ENCODE measurements at places on chromosomes 3 and 15.

GRCh38 chr15:63582179-63582578 is 15.0 kb upstream of the FBXL22 start:
- no peak for DNase-seq

- no peak for DNase-seq
Observed at GRCh38 chr3:60707452-60708020, 543.7 kb downstream of the FHIT start.

GRCh38 chr3:41222501-41222900 is 23.2 kb downstream of the CTNNB1 start:
- no peak for DNase-seq

GRCh38 chr3:195540027-195540426 is 3.1 kb downstream of the PPP1R2 start:
- no peak for DNase-seq

GRCh38 chr3:107699682-107700081 is 176.9 kb downstream of the BBX start:
- no peak for DNase-seq

DNA sequence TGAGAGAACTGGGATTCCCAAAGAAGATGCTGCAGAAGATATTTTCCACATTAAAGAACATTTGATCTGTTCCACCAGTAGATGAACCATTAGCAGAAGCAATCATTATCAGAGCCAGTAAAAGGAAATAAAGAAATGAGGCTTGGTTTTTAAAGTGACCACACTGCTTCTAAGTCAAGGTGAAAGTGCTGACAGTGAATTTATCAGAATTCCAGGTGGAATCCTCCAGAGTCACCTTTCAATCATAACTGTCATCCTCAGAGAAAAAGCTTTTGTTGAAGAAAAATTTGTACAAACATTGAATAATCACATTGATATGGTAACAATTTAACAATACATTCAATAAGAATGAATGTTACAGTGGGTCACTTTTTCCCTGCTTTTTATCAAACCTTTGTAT is 99.8 kb downstream of the GREM1 start:
- DNase-seq: no peak

GRCh38 chr3:189974359-189974758 is 146.3 kb downstream of the P3H2 start:
- no peak for DNase-seq

DNA sequence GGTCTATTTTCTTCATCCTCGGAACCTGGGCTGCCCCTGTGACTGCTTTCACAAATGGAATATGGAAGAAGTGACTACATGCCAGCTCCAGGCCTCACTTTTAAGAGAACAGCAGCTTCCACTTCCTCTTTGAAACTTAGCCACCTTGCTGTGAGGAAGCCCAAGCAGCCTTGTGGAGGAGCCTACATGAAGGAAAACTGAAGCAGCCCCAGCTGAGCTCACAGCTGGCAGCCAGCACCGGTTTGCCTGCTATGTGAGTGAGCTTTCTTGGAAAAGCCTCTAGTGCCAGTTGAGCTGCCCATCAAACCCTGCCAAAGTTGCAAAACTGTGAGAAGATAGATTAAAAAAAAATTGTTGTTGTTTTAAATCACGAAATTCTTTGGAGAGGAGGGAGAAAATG is 498.0 kb upstream of the PROK2 start:
- no peak for DNase-seq

DNA sequence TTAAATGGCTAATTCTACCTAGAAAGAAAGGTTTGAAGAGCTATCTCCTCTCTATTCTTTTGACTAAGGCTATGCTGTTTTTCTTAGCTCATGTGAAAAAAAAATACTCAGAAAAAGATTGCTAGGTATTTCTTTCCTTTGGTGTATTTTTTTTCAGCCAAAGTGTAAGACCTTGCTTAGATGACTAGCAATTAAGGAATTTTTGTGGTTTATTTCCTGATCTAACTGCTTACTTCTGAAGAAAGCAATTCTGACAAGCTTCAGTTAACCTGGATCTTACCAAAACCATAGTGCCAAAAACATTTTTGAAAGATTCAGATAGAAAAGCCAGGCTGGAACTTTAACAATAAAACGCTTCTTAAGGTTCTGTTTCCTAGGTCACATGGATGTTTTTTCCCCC is 315.6 kb downstream of the SOX2 start:
- DNase-seq: no peak

- no peak for DNase-seq
Observed at GRCh38 chr3:141955175-141955574, 78.7 kb downstream of the ATP1B3 start.

DNA sequence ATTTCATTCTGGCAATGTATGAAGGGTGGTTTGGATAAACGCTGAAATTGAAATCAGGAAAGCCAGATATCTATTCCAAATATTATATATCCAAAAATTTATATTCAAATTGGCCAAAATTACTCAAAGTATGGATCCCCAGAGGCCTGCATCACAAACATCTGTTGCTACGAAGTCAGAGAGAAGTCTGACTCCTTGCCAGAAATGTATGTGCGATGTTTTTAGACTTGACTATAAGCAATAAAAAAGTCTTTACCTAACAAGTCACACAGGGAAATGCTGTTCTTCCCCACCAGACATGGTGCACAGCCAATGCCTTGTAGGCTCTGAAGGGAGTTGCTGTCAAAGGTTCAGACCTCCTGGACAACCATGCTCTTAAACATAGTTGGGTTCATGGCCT is 533.1 kb downstream of the OTOL1 start:
- DNase-seq: no peak

DNA sequence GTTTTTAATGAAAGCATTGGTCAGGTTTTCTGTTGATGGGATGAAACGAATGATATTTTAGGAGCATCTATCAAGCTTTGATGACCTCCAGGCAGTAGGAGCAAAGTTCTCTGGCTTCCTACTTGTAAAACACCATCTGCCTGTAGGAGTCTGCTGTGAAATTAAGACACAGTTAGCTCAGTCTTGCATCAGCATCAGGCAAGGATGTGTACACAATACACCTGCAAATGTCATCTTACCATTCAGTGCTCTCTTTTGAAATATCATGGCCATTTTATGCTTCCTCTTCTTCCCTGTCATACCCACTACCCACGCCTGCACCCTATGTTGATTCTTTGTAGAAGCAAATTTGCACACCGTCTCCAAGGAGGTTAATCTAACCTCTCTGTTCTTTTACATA is 38.2 kb downstream of the B3GALNT1 start:
- DNase-seq: no peak

GRCh38 chr15:61275451-61275850 is 46.3 kb upstream of the RORA start:
- no peak for DNase-seq

DNA sequence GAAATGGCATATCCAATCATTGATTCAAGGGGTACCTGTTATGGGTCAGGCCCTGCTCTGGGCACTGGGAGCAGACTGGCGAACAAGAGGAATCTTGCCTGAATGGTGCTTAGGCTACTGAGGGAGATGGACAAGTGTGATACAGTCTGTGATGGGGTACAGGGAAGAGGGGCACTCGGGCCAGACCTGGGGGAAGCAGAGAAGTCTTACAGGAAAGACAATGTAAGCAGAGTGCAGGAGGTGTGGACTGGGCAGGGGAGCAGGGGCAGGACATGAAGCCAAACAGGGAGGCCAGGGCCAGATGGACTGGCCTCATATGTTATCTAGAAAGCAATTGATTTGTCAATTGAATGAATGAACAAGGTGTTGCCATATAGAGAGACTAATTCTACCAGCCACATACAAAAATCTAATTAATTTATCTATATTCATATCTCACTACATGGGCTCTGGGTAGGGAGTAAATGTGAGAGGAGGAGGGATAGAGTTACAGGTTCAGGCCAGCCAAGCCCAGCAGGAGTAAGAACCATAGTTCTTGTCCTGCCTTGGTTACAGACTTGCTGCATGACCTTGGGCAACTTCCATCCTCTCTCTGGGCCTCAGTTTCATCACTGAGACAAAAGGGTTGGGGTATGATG is 3.6 kb upstream of the IGDCC4 start:
- no peak for DNase-seq

DNA sequence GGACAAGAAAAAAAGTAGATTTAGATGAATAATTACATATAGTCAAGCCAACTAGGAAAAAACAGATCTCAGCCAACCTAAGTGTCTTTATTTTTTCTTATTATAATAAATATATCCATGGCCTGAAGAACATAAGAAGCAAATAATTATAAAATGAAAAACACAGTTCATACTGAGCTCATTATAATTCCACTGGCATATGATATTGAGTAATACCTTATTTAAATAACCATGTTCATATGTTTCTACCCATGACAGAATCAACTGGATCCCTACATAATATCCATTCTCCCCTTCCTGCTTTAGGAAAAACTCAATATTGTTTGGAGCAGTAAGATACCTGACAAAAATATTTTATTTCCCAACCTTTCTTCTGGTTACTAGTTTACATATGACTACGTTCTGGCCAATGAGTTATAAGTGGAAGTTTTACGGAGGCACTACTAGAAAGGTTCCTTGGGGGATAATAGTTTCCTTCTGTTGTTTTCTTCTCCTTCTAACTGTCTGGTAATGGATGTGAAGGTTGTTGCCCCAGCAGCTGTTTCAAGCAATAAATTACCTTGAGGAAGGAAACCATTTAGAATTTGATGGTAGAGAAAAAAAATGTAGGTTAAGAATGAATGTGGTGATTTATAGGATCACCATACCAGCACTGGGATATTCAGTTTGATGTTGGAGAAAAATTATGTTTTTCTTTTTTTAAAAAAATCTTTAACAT is 184.1 kb upstream of the MBNL1 start:
- no peak for DNase-seq

DNA sequence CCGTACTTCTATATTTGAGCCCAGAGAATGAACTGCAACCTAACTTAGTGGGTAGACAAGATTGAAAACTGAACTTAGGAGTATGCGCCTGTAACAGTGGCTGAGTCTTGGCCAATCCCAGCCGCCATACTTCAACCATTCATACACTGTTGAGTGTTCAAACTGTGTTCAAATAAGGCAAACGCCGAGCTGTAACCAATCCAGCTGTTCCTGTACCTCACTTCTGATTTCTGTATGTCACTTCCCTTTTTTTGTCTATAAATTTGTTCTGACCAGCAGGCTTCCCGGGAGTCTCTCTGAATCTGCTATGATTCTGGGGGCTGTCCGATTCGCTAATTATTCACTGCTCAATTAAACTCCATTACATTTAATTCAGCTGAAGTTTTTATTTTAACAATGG is 58.6 kb upstream of the TPM1 start:
- no peak for DNase-seq

DNA sequence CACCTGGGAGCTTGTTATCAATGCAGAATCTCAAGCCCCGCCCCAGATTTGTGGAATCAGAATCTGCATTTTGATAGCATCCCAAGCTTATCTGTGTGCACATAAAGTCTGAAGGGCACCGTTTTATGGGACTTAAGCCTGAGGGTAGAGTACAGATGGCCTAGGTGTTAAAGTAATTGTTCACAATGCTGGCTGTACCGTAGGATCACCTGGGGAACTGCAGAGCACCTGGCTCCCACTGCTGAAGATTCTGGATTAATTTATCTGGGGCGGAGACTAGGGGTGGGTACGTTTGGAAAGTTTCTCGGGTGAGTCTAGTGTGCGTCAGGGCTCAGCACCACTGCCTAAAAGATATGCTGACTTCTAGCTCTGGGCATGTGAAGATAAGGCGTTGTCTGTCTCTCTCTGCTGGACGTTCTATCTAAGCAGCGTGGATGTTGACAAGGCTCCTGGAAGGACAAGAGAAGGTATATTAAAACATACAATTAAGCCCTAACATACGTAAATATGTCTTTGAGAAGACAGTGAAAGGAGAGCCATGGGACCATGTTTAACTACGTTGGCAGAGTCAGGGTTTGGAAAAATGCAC is 63.2 kb upstream of the RASGRP1 start:
- DNase-seq: no peak

DNA sequence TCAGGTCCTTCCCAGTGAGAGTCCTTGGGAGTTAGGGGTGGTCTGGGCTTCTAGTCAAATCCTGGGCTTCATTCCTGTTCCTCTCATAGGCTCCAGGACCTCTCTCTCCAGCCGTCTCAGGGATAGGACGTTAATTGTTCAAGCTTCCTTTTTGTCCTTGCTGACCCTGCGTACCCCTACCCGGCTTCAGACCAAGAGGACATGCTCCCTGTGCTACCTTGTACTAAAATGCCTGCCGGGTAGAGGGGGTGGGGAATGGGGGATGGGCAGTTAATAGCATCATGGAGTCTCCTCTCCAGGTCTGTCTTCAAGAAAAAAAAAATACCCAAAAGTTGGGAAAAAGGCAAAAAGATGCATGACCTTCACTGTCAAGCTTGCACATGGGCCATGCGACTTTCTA is 36.5 kb upstream of the GALNT15 start:
- DNase-seq: no peak

DNA sequence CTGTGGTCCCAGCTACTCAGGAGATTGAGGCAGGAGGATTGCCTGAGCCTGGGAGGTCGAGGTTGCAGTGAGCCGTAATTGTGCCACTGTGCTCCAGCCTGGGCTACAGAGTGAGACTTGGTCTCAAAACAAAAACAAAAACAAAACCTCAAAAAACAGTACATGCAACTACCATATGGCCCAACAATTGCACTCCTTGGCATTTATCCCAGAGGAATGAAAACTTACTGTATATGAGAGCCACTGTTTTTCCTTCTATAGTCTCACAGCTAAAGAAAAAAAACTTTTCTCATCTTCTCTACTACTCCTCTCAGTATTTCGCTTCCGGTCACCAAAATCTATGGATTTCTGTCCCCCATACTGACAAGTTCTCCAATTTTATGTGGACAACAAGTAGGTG is 84.3 kb downstream of the FLNB start:
- no peak for DNase-seq

- no peak for DNase-seq
Observed at GRCh38 chr3:136956971-136957370, 812 bp upstream of the IL20RB start.

GRCh38 chr3:64059484-64060175 is 36.3 kb upstream of the PSMD6 start:
- no peak for DNase-seq

GRCh38 chr15:60661080-60661645 is 182.2 kb upstream of the ICE2 start:
- DNase-seq: no peak

- no peak for DNase-seq
Observed at GRCh38 chr3:10548992-10549391, 43.6 kb upstream of the ATP2B2 start.

DNA sequence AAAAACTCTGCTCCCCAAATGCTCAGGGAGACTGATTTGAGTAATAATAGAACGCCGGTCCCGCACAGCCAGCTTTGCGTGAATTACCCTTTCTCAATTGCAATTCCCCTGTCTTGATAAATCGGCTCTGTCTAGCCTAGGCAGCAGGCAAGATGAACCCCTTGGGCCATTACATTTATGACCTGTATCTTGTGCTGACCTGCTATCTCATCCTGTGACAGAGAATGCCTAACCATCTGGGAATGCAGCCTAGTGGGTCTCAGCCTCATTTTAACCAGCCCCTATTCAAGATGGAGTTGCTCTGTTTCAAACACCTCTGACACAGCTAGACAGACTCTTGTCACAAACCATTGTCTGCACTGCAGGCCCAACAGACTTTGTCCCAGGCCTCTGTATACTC is 13.8 kb upstream of the NUP210 start:
- DNase-seq: no peak

GRCh38 chr3:134034005-134034785 is 4.5 kb upstream of the SLCO2A1 start:
- DNase-seq: no peak

All from stimulated activated CD8-positive, alpha-beta memory T cell treated with anti-CD3 and anti-CD28 coated beads, Interleukin-4, amount 100 ng/mL, for 4 hours (primary cell).